ENCODE measurements at places on chromosomes 7 and 10.

- DNase-seq: no peak
These were observed 117.8 kb upstream of the SHH start for GRCh38 chr7:155930061-155930460.

GRCh38 chr7:48782511-48782910 is 141.8 kb upstream of the CDC14C start:
- DNase-seq: no peak

GRCh38 chr10:133150226-133150625 is 9.8 kb upstream of the KNDC1 start:
- DNase-seq: no peak

GRCh38 chr10:124262234-124262865 is 156.4 kb downstream of the OAT start:
- no peak for DNase-seq

- DNase-seq: no peak
These were observed 160.9 kb downstream of the PLXDC2 start for GRCh38 chr10:19977097-19977521.

DNA sequence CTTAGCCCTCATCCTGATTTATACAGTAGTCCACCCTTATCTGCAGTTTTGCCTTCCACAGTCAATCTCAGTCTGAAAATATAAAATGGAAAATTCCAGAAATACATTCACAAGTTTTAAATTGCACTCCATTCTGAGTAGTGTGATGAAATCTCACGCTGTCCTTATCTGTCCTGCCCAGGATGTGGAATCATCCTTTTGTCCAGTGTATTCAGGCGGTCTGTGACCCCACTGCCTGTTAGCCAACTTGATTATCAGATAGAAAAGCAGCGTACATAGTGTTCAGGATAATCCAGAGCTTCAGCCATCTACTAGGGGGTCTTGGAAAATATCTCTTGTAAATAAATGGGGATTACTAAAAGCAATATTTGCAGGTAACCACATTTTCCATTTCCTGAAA is 146.3 kb downstream of the MALRD1 start:
- DNase-seq: no peak
